CD4-positive, alpha-beta memory T cell (primary cell): ENCODE measurements at places on chromosomes 16 and 17.

DNA sequence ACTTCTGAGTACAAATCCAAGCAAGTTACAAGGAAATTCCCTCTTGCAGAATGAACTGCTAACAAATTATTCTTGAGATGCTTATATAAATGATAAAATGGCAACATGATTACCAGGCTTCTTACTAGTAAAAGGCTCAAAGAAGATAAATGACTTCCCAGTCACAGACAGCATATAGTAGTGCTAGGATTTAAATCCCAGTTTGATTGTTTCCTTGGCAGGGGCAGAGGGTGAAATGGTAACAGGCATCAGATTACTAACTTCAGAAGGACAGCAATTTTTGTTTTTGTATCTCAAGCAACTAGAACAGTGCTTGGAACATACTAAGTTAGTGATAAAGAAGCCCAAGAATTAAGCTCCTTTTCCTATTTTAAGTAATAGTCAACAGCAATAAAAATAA is 102.8 kb downstream of the SSH2 start:
- no peak for DNase-seq

- no peak for DNase-seq
Observed at GRCh38 chr16:89596061-89596689, 17.3 kb upstream of the DPEP1 start.

GRCh38 chr17:14762736-14763479 is 462.0 kb downstream of the HS3ST3B1 start:
- no peak for DNase-seq

GRCh38 chr17:21245639-21246084 is 7.5 kb downstream of the NATD1 start:
- DNase-seq = no peak

GRCh38 chr17:57481910-57482391 is 225.6 kb downstream of the MSI2 start:
- DNase-seq = no peak
